Stimulated activated memory B cell treated with anti-CD40 and anti-IgM and Interleukin-4, amounts not matched to agents 10 μg/mL and 1 μg/mL and 100 μg/mL, for 72 hours (primary cell): ENCODE measurements at places on chromosomes 6 and 20.

GRCh38 chr20:6421321-6422248, 298.8 kb upstream of the FERMT1 start:
- no peak for ATAC-seq

DNA sequence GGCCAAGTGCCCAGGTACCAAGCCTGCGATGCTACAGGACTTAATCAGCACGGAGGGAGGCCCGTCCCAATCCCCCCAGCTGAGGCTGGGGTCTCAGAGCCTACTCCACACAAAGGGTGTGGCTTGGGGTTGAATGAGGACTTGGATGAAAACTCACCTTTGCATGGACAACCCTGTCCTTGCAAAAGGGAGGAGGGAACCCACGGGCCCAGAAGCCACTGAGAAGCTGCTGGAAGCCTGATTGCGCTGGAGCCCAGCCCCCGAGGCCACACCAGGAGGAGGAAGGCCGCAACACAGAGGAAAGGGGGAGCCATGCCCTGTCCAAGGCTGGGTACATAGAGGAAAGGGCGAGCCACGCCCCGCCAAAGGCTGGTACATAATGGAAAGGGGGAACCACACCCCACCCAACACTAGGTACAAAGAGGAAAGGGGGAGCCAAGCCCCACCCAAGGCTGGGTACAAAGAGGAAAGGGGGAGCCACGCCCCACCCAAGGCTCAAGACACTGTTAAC, 158.8 kb downstream of the DLL1 start:
- no peak for ATAC-seq

- ATAC-seq, result no peak
Observed at GRCh38 chr20:14355791-14356190, 18.4 kb upstream of the FLRT3 start.

DNA sequence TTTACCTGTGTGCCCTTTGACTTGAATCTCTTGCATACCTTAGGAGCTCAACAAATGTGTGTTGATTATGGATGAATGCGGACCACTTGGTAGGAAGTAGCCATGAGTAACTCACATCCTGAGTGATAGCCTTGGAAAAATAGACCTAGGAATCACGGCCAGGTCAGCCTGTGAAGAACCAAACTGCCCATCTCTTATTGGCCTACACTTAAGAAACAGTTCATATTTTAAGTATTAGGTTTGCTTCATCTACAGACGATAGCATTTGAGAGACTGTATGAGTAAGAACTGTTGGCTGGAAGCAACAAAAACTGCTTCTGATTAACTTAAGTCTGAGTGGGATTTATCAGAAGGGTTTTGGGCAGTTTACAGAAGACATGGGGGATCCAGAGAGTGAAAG, 320.1 kb upstream of the PRND start:
- ATAC-seq, result no peak

GRCh38 chr20:38355161-38356012, 9.1 kb downstream of the LBP start:
- ATAC-seq, result peak; percentile 40

DNA sequence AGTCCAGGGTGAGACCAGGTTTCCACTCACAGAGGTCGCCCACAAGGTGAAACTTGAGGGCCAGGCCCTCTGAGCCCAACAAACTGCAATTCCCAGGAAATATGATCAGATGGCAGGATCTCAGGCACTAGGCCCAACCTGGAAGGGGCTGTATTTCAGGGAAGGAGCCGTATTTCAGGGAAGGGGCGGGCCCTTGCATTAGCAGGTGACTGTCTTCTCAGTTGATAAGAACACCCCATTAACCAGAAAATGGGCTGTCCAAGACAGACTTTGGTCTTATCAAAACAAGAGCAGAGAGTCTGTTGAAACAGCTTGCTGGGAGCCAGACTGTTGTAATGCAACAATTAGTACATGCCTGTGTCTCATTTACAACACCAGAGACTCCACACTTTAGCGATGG, 10.9 kb upstream of the BNIP5 start:
- no peak for ATAC-seq
